ENCODE measurements at places on chromosomes 4 and X. TPM values are rescaled to one million over a fixed set of nuclear protein-coding genes. Genes with fewer than 3 reads are reported as not detected.

- no peak for DNase-seq
- H3K27me3 ChIP-seq: no peaks in the 10 kb centered on the region
- no peaks in the 10 kb centered on the region for H3K4me1 ChIP-seq
- no peak overlapping the region for H3K27ac ChIP-seq
Measured at GRCh38 chrX:109880629-109881028, 122.3 kb upstream of the TMEM164 start.

DNA sequence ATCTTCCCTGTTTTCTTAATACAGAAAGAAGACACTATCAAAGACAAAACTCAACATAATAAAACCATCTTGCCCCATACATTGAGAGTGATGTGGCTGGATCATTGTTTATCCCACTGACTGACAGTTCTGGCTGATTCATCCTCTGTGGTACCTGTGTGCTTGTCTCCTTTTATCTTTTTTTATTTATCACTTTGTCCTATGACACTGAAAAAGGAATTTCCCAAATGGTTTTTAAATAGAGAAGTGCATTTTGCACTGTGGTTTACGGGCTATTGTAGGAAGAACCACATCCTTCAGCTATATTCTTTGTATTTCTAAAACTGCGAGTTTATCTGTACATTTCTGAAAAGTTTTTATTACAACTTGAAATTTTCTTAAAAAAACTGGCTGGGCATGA lies 15.0 kb downstream of the TTC29 start:
- no peaks in the 10 kb centered on the region for H3K27me3 ChIP-seq
- no peak for DNase-seq
- H3K4me3 ChIP-seq: no peak overlapping the region
- no peaks in the 10 kb centered on the region for H3K36me3 ChIP-seq

Gene DIPK2B
- not detected for total RNA-seq

GRCh38 chr4:78100060-78100459 lies 42.9 kb downstream of the FRAS1 start:
- H3K4me3 ChIP-seq: no peak overlapping the region
- no peak for DNase-seq
- H3K27me3 ChIP-seq: no peaks in the 10 kb centered on the region
- H3K36me3 ChIP-seq: no peaks in the 10 kb centered on the region
- H3K27ac ChIP-seq: no peak overlapping the region

DNA sequence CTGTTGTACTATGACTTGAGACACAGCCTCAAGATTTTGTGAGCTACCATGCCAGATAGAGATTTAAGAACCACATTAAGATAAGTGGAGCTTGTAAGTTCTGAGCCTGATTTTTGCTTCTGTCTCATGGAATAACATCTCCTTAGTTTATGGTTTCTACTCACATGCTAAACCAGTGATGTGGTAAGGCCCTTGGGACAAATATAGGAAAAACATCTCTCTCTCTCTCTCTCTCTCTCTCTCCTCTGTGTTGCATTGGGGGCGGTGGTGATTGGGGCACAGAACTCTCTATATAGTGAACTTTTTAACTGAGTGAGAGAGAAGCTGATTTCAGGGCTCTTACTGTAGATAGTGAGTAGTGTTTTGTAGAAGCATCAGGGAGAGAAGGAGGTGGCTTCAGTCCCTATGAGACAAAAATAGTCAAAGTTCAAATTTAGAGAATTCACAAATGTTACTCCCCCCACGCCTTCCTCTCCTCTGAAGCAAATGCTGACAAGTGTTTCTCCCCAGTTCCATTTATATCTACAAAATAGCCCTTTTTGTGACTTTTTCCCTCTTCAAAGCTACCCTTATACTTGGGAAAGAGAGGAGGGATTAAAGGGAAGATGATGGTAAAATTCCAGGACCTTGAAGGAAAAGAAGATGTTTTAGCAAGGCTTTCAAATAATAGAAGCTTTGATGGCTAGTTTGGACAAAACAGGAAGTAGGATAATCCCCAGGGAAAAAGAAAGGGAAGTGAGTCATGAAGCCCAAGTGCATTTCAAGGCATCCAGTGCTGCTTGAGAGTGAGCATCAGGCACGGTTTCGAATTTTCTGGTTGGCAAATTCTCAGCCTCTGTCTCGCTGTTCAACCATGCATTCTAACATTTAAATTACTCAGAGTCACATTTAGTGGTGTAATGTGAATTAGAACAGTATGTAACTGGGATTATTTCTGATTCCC lies 134.3 kb upstream of the AP1S2 start:
- peak overlapping the region; percentile 50 for H3K27ac ChIP-seq
- peaks cover 8% of the 10 kb centered on the region for H3K4me1 ChIP-seq
- no peak overlapping the region for H3K4me3 ChIP-seq
- DNase-seq: peak; percentile 58
- no peaks in the 10 kb centered on the region for H3K36me3 ChIP-seq

Gene NSG1
- total RNA-seq: 10.6 TPM

DNA sequence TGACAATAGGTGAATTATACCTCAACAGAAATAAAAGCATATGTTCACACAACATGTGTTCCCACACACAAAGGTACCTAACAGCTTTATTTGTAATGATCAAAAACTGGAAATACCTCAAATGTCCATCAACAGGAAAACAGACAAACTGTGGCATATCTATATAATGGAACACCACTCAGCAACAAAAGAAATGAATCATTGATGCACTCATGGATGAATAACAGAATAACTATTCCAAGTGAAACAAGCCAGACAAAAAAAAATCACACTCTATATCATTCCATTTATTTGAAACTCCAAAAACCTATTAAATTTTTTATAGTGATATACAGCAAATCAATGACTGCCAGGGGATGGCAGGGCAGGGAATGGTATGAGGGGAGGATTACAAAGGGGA lies 148.1 kb downstream of the PLS3 start:
- H3K4me3 ChIP-seq: no peak overlapping the region
- no peaks in the 10 kb centered on the region for H3K4me1 ChIP-seq

Gene SYP
- 1.9 TPM for total RNA-seq

DNA sequence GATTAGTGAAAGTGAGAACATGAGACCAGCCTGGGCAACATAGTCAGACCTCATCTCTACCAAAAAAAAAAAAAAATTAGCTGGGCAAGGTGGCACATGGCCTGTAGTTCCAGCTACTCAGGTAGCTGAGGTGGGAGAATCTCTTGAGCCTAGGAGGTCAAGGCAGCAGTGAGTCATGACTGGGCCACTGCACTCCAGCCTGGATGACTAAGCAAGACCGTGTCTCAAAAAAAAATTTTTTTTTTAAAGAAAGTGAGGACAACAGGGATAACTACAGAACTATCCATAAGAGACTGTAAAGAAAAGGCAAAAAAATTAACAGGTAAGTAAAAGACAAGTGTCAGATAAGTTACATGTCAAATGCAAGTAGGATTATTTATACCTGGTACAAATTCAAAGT lies 13.5 kb upstream of the SPP1 start:
- H3K4me1 ChIP-seq: peaks cover 7% of the 10 kb centered on the region
- H3K27ac ChIP-seq: no peak overlapping the region
- H3K27me3 ChIP-seq: no peaks in the 10 kb centered on the region
- no peaks in the 10 kb centered on the region for H3K36me3 ChIP-seq
- no peak overlapping the region for H3K4me3 ChIP-seq

GRCh38 chr4:152682143-152682941 lies 2.5 kb upstream of the TMEM154 start:
- no peak overlapping the region for H3K27ac ChIP-seq
- H3K27me3 ChIP-seq: no peaks in the 10 kb centered on the region
- H3K4me3 ChIP-seq: no peak overlapping the region
- DNase-seq: no peak
- peaks cover 22% of the 10 kb centered on the region for H3K4me1 ChIP-seq

DNA sequence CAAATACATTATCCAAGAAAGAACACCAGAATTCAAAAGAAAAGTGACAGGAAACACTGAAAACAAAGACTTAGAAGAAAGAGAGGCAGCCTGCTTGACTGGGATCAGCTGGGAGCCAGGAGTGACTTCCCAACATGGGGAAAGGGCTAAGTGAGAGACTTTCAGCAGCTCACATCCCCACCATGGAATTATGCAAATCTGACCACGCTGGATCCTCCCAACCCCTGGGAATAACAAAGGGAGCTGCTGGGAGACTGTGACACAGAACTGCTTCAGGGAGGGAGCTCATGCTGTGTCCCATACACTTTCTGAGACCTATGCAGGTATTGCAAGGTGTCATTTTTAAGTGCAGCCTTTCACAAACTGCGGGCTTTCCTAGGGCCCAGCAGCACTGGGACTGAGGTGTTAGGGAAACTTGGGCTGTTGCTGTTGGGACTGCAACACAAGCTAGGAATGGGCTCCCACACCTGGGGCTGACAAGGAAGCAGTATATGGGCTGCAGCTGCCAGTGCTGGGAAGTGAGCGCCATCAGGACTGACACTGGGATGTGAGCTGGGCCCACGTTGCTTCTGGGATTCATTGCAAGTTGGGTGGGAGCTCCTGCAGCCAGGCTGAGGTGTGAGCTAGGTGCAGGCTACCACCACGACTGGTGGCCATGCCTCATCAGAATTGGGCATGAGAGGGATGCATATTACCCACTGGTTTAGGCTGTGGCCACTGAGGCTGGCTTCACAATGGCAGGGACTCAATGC lies 139.1 kb downstream of the KDR start:
- no peak for DNase-seq
- no peak overlapping the region for H3K4me3 ChIP-seq
- H3K4me1 ChIP-seq: no peaks in the 10 kb centered on the region
- no peaks in the 10 kb centered on the region for H3K36me3 ChIP-seq
- H3K27me3 ChIP-seq: no peaks in the 10 kb centered on the region

DNA sequence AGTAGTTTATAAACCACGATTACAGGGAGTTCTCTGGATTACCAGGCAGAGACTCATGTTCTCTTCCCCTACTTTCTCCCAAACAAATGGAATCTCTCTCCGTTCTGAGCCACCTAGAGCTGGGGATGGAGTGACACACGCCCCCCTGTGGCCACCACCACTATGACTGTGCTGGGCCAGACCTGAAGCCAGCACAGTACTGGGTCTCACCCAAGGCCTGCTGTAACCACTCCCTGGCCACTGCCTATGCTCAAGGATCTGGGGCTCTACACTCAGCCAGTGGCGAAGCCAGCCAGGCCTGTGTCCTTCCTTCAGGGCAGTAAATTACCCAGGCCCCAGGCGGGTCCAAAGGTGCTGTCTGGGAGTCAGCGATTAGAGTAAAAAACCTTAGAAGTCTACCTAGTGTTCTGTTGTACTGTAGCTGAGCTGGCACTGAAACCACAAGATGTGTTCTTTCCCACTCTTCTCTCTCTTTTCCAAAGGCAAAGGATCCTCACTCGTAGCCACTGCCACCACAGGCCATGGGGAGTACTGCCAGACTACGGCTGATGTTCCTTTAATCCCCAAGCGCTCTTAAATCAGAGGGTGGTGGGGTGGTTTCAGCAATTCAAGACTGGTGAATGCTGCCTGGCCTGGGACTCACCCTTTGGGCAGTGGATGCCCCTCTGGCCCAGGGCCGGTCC lies 412.2 kb upstream of the ARX start:
- no peaks in the 10 kb centered on the region for H3K36me3 ChIP-seq
- H3K4me3 ChIP-seq: no peak overlapping the region
- no peak overlapping the region for H3K27ac ChIP-seq

Gene TMEM131L
- total RNA-seq: 18.3 TPM

Gene SPANXN5
- not detected for total RNA-seq

GRCh38 chr4:7647600-7648543 lies 213.1 kb upstream of the PSAPL1 start:
- no peaks in the 10 kb centered on the region for H3K27me3 ChIP-seq
- H3K4me3 ChIP-seq: no peak overlapping the region
- DNase-seq: peak; percentile 57
- peaks cover 59% of the 10 kb centered on the region for H3K4me1 ChIP-seq

Gene CENPI
- total RNA-seq: 5.0 TPM
